ENCODE measurements at places on chromosomes 11 and 22.

DNA sequence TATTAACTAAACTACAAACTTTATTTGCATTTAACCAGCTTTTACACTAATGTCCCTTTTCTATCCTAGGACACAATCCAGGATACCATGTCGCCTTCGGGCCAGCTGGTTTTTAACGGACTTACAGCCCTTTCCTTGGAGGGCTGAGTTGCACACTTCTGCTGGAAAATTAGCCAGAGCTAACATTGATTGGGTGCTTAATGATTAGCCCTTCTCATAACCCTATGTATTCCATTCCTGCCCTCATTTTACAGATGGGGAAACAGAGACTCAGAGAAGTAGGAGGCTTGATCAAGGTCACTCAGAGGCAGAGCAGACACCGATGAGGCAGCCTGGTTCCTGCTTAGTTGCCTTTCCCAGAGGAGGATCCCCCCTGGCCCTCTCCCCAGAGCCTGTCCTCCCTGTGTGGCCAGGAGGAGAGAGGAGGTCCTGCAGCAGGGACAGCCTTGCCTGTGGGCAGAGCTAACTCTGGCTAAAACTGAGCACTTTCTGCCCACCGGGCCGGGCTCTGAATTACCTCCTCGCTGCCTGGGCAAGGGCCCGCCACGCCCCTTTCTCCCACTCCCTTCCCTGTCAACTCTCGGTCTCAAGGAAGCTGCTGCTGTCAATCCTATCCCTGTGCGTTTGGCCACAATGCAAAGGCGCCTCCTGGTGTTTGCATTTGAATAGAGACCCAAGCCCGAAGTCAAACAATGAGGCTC, 59.6 kb upstream of the PAX6 start:
- no peak for DNase-seq

DNA sequence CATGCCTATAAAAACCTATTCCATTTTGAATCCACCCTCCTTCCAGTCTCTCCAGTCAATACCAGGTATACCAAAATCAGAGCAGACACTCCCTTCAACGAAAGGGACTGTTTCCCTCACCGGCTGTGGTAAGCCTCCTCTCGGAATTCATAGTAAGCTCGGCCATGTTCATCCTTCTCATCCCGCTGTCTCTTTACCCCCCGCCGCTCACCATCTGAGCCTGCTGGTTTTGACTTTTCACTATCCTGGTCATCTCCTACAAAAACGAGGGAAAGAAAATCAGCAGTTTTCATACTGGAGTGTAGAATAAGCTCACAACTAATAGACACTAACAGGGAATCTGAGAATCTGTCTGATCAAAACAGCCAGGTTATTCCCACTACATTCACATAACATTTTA, 3.1 kb downstream of the HNRNPUL2 start:
- DNase-seq = no peak

- DNase-seq = no peak
These were observed 322.7 kb upstream of the PITPNB start for GRCh38 chr22:28241656-28242290.

DNA sequence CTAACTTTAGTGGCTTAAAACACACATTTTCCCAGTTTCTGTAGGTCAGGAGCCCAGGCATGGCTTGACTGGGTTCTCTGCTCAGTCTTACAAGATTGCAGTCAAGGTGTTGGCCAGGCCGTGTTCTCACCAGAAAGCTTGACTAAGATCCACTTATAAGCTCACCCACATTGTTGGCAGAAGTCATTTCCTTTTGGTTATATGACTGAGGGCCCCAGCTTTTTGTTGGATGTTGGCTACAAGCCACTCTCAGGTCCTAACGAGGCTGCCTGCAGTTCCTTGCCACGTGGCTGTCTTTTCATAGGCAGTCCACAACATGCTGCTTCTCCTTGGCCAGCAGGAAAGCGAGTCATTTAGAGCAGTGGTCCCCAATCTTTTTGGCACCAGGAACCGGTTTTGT, 79.3 kb upstream of the CRTAM start:
- no peak for DNase-seq

Data from activated CD8-positive, alpha-beta memory T cell treated with anti-CD3 and anti-CD28 coated beads for 4 hours (primary cell).